ENCODE measurements at places on chromosomes 7 and 10.

DNA sequence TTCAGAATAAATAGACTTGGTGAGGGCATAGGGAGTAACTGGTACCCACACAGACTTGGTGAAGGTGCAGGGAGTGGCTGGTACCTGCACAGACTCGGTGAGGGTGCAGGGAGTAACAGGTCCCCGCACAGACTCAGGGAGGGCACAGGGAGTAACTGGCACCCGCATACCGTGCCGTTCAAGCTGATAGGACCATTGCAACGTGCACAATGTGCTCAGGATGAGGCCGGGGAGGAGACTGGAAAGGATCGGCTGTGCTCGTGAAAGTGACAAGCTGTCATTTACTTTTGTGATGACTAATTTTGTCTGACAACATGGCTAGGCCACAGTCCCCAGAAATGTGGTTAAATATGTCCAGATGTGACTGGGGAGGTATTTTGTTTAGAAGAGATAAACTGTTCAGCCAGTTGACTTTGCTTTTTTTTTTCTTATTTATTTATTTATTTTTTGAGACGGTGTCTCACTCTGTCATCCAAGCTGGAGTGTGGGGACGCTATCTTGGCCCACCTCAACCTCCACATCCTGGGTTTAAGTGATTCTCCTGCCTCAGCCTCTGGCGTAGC is 76.2 kb upstream of the NMT2 start:
- no peak for DNase-seq

DNA sequence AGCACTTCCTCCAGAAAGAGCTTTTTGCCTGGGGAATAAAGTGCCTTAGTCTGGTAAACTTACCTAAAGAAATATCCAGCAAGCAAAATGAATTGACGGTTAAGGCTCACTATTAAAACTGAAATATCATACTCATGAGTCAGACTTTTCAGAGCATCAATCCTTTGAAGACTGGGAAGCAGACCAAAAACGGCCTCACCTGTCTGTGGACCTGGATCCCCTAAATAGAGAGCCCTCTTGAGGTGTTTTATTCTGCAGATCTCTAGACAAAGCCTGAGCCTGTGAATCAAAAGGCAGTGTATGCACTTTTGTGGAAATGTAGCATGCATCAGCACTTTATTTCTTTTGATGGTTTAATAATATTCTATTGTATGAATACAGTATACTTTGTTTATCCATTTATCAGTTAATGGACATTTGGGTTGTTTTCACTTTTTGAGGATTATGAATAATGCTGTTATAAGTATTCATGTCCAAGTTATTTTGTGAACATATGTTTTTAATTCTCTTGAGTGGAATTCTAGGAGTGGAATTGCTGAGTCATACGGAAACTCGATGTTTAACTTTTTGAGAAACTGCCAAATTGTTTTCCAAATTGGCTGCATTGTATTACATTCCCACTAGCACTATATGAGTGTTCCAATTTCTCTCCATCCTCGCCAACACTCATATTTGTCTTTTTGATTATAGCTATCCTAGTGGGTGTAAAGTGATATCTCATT is 449.0 kb upstream of the IGFBP3 start:
- no peak for DNase-seq

DNA sequence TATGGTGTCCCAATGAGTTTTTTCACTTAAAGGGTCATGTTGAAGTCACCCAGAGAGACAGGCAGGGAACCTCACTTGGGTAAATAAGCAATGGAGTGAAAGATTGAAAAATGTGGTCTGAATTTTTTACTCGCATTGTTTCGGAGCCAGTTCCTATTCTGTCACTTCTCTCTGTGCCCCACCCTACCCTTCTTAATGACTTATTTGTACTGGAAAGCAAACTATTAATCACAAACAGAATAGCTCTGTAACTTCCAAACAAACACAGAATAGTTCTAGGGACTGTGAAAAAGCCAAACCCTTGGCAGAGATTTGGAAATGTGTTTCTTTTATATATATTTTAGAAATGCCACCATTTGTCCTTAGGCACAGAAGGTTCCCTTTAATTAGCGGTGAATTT is 76.0 kb downstream of the LRMDA start:
- no peak for DNase-seq

GRCh38 chr10:5589661-5590511 is 65.1 kb downstream of the CALML3 start:
- no peak for DNase-seq

DNA sequence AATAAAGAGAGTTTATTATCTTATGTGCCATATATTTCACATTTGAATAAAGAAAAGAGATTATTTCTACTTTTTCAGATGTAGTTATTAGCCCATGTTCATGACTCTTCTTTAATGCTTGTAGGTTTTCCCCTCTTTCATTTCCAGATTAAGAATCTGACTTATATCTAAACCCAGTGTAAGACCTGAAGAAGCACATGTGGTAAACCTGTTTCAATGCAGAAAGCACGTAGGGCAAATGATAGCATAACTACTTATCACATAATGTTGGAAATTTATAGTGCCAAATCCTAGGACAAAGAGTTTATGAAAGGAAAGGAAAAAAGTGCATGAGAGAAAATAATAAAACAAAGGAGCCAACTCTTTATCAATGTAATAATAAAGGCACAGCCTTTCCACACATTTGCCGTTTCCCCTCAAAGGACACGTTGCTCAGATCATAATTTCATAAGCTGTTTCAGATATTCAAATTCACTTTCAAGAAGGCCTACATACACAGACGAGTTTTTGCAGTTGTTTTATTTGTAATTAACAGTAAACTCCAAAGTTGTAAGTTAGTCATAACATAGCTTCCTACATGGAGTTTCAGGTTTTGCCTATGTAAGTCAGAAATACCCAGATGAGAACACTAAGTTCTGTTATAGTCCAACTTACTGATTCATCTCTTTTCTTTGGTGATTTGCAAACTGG is 88.8 kb upstream of the MDFIC start:
- no peak for DNase-seq

DNA sequence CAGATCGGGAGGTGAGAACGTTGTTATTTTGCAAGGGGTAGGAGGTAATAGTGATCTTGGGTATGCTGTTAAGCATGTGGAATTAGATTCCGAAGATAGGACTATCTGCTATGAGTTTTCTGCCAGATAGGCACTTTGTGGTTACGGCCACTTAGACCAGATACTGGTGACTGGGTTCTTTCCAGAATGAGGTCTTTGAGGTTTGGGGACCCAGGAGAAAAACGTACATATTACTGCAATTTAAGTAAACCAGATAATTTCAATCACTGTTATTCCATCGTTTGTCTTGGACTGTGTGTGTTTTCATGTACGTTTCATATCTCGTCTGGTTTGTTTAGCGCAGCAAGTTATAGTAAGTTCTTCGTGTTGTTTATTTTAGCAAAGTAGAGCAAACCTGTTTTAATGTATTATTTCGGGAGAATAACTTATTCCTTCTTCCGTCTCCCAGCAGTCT is 312 bp downstream of the ARL4A start:
- no peak for DNase-seq

- no peak for DNase-seq
Measured at GRCh38 chr7:50369143-50370026, 64.9 kb downstream of the IKZF1 start.

Measured in non-pigmented ciliary epithelial cell (primary cell).